ENCODE measurements at places on chromosomes 5 and 9.

DNA sequence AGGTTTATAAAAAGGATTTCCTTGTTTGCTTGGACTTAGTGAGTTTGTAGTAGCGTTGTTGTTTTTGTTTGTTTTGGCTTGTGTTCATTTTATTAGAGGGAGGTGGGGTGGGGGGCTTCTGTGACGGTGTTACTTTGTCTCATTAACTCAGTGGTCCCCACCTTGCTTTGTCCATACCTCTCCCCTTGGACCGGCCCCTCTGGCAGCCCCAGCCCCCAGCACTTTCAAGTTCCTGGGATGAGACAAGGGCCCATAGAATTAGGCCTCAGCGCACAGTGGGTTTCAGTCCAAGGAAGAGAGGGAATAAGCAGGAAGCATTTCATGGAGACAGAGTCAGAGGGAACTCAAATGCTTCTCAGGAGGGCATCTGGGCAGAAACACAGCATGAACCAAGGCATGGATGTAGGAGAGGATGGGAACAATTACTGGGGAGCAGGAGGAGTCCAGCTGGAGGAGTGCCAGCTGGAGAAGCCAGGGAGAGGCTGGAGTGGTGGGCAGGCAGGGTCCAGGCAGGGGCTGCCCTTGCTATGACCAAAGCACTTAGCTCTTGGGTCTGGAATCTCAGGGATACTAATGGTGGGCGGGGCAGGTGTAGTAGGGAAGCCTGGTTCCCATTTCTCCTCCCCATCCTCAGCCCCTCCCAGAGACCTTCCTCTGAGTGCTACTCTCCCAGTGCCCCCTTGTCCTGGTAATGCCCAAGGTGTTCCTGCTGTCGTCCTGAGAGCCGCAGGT, 23.5 kb upstream of the ENHO start:
- no peak overlapping the region for H3K27ac ChIP-seq
- DNase-seq = no peak
- no peaks in the 10 kb centered on the region for H3K27me3 ChIP-seq
- no peaks in the 10 kb centered on the region for H3K36me3 ChIP-seq

GRCh38 chr5:108003178-108003577, 332.4 kb upstream of the EFNA5 start:
- no peak overlapping the region for H3K27ac ChIP-seq
- H3K36me3 ChIP-seq = no peaks in the 10 kb centered on the region
- H3K4me1 ChIP-seq = no peaks in the 10 kb centered on the region
- DNase-seq = no peak
- no peaks in the 10 kb centered on the region for H3K27me3 ChIP-seq
- no peak overlapping the region for H3K4me3 ChIP-seq

DNA sequence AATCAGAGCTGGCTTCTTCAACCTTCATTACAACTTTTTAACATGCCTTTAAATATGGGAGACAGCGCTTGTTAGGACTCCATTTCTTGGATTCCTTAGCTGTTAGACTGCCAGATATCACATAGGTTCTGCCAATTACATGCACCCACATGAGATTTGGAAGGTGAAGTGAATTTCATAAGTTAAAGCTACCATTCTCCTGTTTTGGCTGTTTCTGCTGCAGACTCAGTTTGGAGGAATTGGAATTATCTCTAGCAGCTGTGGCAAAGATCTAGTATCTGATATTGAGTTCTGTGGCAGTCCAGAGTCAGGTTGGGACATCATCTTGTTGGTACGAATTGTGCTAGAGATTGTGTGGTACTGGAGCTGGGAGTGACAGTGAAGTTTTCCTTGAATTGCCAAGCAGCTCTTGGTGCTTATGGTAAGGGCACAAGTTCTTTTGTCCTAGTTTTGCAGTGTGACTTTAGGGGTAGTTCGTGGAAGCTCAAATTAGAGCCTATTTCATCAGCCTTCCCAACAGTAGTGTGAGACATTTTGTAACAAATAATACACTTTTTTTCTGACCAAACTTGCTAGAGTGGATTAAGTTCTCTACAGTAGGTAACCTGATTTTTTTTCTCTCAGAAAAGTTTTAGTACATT, 9.1 kb upstream of the PJA2 start:
- no peak overlapping the region for H3K27ac ChIP-seq
- H3K36me3 ChIP-seq = peaks cover 16% of the 10 kb centered on the region
- DNase-seq = no peak
- no peaks in the 10 kb centered on the region for H3K4me1 ChIP-seq
- no peak overlapping the region for H3K4me3 ChIP-seq
- no peaks in the 10 kb centered on the region for H3K27me3 ChIP-seq

DNA sequence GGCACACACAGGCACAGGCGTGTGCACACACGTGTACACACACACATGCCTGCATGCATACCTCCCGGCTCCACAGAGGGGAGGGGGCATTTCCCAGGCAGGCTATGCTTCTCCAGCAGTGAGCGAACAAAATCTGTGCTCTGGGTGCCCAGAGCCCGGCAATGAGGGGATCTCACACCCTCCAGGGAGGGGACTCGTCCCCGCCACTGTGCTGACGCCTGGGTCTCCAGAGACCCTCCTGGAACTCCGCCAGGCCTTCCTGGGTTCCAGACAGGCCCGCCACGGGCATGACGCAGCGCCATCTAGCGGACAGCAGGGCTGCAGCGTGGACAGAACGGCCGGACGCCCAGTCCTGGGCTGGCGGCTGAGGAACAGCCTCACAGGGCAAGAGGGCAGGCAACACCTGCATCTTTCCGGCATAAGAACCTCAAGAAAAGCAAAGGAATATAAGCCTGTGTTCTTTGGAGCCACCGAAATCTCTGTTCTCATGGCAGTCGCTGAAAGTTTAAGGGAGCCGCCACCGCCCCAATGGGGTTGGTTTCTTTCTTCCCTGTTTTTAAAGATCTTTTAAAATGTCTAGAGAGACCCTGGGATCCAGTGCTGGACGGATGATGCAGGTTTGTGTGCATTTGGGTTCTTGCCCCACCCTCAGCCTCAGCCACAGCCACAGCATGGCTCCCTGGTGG, 135.6 kb upstream of the PPP1R26 start:
- peak; percentile 89 for DNase-seq
- no peak overlapping the region for H3K4me3 ChIP-seq
- no peak overlapping the region for H3K27ac ChIP-seq
- no peaks in the 10 kb centered on the region for H3K36me3 ChIP-seq
- H3K4me1 ChIP-seq = 0 out of 2 replicates have a peak, but pooled peaks cover 2% of the 10 kb centered on the region
- H3K27me3 ChIP-seq = no peaks in the 10 kb centered on the region

Data from H9 (cell line).